ENCODE measurements at places on chromosomes 12 and 14.

DNA sequence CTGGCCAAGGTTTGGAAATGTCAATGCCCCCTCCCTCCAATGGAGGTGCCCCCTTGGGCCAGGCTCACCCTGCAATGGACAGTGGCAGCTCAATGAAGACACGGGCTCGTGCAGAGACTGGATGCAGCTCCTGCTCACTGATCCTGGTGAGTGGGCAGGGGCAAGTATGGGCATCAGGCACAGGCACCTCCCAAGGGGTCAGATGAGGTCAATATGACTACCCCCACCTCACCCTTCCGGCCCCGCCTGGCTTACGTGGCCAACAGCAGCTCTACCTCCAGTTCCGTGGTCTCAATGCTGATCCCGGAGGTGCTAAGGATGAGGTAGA, 13.6 kb downstream of the ITGA7 start:
- DNase-seq = no peak

GRCh38 chr12:121974026-121974985, 47.4 kb upstream of the BCL7A start:
- no peak for DNase-seq

GRCh38 chr14:88669346-88669745, 106.5 kb downstream of the ZC3H14 start:
- no peak for DNase-seq

DNA sequence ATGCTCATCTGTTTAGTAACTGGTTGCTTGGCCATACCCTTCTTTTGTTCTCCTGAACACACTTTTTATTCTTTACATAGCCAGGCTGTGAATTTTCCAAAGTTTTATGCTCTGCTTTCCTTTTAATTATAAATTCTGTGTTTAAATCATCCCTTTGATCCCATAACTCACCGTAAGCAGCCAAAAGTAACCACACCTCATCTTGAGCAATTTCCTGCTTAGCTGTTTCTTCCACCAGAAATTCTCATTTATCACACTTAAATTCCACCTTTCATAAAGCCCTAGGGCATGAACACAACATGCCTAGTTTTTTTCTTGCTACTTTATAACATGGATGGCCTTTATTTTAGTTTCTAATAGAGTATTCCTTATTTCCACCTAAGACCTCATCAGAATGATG, 510.7 kb downstream of the C12orf50 start:
- no peak for DNase-seq

DNA sequence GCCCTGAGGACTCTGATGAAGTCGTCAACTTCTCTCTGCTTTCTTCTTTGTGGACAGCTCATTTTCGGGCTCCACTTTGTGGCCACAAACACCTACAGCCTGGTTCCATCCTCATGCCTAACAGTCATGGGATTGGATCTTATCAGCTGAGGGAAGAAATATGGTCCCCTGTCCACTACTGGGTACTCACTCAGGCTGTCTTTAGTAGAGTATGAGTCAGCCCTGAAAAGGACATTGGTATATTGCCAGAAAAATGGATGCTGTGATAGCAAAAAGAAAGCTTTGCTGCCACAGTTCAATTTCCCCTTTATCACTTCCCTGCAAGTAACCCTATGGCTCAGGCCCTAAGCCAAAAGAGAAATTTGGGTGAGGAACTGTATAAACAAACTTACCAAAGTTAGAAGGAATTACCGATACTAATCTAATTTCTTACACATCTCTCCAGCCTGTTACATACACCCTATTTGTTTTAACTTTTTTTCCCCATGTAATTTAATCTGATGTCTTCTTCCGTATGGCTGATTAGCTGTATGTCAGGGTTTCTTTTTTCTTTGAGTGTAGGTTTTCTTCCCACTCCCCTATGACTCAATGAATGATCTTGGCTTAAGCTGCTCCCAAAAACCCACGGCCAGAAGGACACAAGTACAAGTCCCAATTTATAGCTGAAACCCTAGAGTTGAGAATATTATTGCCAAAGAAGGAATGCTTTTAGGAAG, 29.1 kb downstream of the MTHFD1 start:
- DNase-seq = no peak

DNA sequence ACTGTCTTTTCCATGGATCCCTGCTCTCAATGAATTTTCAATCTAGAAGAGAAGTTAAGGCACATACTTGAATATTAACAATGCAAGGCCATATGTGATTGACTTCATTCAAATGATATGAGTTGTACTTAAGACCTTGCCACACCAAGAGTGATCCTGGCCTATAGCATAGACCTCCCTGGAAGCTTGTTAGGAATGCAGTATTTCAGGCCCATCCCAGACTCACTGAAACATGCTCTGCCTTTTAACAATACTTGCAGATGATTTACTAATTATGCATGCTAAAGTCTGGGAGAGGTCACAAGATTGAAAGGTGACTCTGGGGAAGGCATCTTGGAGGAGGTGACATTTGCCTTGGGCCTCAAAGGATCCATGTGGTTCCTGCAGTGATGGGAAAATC, 43.2 kb downstream of the RFX4 start:
- DNase-seq = no peak

- DNase-seq = no peak
Measured at GRCh38 chr12:92785563-92785950, 82.8 kb downstream of the PLEKHG7 start.

GRCh38 chr14:42228611-42229010, 621.9 kb downstream of the LRFN5 start:
- DNase-seq = no peak

DNA sequence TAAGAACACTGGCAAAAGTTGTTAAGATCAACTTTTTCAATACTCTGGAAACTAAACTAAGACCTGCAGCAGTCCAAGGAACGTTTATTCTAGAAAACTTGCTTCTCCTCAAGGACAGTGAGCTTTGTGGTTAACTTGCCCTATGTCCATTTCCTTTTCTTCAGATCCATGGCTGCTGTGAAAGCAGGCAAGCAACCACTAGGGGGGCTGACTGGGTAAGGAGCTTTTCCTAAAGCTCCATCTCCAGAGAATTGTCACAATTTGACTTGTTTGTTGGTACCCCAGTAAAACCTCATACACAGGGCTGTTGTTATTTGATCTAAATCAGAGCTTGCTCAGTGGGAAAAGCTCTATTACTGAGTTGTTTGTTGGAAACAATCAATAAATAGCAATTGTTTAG, 10.1 kb upstream of the RPL10L start:
- DNase-seq = no peak

- DNase-seq = peak; percentile 52
Measured at GRCh38 chr14:24441904-24442239, 704 bp downstream of the SDR39U1 start.

DNA sequence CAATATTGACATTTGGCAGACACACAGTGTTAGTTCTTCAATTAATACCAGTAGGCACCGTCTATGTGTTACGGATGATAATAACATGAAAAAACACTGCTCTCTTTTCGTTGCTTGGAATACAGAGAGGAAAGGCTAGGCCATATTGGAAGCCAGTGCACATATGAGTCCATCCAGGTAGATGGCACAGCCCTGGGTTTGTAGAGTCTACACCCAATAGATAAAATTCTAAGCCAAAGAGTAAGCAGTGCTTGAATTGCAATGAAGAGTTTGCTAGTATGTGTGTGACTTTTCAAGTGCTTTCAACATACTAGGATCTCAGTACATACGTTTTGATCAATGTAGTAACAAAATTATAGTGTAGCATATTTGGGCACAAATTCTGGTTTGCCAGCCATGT, 243.3 kb upstream of the AVPR1A start:
- no peak for DNase-seq

DNA sequence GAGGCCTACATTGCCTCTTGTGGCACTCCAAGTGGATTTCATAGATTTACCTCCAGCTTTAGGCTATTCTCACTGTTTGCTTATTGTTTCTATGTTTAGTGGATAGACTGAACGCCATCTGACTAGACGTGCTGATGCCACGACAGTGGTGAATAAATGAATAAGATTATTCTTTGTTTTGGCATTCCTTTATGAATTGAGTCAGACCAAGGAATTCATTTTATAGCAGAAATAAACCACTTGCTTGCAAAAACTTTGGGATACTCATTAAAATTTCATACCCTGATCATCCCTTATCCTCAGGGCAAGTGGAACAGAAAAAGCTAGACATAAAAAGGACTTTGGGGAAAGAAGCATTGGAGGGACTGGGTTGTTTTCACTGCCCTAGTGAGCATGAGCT, 71.7 kb upstream of the FERMT2 start:
- no peak for DNase-seq

- DNase-seq = no peak
Measured at GRCh38 chr12:95204141-95204866, 13.0 kb downstream of the FGD6 start.

DNA sequence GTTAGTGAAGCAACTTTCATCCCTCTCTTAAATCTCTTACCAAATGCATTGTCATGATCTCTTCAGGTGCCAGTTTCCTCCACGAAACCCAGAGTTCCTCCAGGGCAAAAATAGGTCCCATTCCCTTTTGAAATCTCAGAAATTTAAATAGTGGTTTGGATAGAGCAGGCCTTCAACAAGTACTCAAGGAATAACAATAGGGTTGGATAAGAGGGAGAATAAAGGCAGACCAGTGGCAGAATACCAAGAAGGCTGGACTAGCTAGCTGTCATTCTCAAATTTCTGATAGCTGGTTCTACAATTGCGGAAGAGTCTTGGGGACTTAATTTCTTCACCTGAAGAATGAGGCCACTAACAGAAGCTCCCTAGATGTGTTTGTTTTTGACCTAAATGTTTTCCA, 62.5 kb downstream of the PKP2 start:
- no peak for DNase-seq

- DNase-seq = no peak
Measured at GRCh38 chr14:75570797-75571196, 7.6 kb upstream of the FLVCR2 start.

GRCh38 chr12:57868851-57869268, 22.3 kb upstream of the CTDSP2 start:
- peak; percentile 62 for DNase-seq

DNA sequence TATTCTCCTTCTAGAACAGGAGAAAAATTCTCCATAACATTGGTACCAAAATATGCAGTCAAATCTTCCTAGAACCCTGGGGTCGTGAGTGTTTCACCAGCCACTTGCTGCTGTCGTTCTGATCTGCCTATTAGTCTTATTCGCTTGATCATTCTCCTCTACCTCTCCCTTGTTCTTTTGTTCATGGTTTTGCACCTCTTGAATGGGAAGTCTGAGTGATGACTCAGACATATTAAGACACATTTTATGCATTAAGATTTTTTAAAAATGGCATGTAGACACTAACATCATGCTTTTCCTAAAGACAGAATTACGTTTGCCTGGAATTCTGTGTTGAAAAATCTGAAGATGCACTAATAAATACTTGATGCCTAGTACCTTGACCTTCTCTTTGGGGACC, 159.2 kb upstream of the LRIG3 start:
- DNase-seq = no peak

- no peak for DNase-seq
Measured at GRCh38 chr14:77375164-77375950, 1.5 kb downstream of the TMED8 start.

- no peak for DNase-seq
Measured at GRCh38 chr12:107655281-107656065, 30.1 kb upstream of the PWP1 start.

GRCh38 chr14:59190372-59190771, 1.9 kb downstream of the DAAM1 start:
- no peak for DNase-seq

- DNase-seq = no peak
Measured at GRCh38 chr12:93363841-93364297, 13.9 kb upstream of the NUDT4 start.

GRCh38 chr14:71956920-71957563, 24.8 kb downstream of the RGS6 start:
- no peak for DNase-seq

GRCh38 chr12:107079172-107080011, 14.0 kb downstream of the CRY1 start:
- DNase-seq = no peak

DNA sequence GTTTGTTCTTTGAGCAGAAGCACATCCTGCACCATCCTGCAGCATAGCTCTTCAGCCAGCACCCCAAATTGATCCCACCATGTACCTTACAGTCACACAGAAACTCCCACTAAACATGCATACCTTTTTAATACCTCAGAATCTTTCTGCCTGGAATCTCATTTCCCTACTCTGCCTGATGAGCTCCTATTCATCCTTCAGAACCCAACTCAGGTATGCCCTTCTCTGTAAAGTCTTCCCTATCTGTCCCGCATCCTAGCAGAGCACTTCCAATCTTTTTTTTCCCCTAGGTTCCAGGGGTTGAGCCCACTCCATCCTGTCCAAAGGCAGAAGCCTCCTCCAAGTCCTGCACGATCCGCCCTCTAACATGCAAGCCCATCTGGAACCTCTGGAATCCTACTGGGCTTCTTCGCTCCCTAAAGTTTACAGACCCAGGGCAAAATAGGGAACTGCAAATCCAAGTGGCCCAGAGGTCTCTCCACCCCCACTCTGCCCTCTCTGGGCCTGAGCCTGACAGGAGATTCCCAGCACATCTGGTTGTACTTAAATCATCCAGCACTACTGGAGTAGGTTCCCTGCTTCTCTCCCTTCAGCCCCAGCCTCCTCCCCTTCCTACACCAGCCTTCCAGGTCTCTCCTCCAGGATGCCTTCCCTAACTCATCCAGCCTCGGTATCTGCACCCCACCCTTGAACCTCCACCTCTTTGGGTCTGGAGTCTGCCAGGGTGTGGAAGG, 4.1 kb upstream of the FIGNL2 start:
- DNase-seq = no peak

GRCh38 chr12:39892146-39892545, 213.7 kb downstream of the SLC2A13 start:
- no peak for DNase-seq
